ENCODE measurements at places on chromosomes 12 and 14.

GRCh38 chr12:56628671-56629458 lies 1.3 kb downstream of the BAZ2A start:
- DNase-seq, result no peak

DNA sequence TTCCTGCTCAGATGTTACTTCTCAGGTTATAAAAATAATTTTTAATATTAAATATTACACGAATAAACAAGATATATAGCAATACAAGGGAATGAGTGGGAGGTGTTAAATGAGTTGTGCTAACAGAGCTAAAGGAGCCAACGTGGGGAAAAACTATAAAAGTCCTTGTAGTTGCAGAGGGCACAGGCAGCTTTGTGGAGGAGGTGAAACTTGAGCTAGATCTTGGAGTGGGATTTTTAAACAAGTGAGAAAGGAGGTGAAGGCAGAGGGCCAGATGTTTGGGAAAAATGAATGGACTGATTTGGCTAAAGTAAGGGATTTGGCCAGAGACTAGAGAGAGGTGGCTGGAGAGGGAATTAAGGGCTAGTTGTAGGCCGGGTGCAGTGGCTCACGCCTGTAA lies 5.2 kb upstream of the FKBP11 start:
- DNase-seq, result no peak

DNA sequence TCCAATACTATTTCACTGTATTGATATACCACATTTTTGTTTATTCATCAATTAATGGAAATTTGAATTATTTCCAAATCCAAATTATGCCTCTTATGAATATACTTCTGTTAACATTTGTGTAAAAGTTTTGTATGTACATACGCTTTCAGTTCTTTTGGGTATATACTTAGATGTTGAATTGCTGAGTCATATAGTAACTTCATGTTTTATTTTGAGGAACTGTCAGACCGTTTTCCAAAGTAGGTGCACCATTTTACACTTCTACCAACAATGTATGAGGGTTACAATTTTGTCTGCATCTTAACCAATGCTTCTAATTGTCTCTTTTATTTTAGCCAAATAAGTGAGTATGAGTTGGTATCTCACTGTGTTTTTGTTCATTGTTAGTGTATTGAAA lies 10.2 kb upstream of the CCER1 start:
- no peak for DNase-seq

DNA sequence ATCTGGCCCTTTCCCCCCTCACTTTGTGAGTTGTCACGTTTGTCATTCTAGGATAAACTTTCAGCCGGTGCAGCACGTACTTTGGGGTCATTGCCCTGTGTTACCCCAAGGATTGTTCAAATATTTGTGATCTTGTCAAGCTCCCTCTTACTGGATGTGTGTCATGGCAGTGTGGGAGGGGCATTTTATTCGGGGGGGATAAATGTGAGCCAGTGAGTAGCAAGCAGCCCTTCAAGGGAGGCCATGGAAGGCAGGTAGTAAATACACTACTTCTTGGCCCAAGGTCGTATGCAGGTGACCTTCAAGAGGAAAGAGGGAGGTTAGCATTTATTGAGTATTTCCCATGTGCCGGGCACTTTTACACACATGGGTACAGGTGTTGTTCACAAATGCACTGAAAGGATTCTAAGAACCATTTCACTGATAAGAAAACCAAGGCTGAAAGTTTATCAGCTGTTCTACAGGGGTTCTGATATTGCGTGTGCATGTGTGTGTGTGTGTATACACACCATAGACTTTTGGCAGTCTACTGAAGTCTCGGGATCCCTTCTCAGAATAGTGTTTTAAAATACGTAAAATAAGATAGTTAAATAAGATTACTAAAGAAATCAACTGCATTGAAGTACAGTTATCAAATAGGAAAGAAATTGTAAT lies 410.3 kb upstream of the TBX3 start:
- DNase-seq, result no peak

- DNase-seq, result no peak
These were observed 28.7 kb downstream of the NPAS3 start for GRCh38 chr14:32967421-32967820.

- DNase-seq, result no peak
These were observed 55.2 kb downstream of the PELI2 start for GRCh38 chr14:56173365-56173922.

DNA sequence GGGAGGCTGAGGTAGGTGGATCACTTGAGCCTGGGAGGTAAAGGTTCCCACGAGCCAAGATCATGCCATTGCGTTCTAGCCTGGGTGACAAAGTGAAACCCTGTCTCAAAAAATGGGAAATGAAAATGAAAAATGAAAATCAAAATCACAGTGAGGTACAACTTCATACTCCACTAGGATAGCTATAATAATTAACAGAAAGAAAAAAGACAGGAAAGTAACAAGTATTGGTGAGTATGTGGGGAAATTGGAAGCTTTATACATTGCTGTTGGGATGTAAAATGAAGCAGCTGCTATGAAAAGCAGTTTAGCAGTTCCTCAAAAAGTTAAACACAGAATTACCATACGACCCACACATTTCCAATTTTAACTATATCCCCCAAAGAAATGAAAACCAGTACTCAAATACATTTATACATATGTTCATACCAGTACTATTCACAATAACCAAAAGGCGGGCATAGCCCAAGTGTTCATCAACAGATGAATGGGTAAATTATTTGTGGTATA lies 22.2 kb downstream of the SGPP1 start:
- no peak for DNase-seq

DNA sequence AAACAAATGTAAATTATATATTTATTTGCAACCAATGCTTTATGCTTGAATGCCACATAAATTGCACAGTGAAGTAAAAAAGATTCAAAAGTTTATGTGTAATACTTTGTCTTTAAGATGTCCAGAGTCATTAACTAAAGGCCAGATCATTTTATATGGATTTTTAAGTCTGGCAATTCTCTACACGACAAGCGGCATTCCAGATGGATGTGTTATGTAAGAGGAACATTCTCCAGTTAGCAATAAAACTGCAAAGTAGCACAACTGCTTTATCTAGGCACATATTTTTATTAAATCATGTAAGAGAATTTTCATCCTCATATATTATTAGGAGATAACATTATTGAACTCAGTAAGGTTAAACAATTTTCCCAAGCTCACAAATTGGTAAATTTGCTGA lies 1717.7 kb upstream of the SEL1L start:
- DNase-seq, result no peak
